ENCODE measurements at places on chromosomes 12 and 14.

DNA sequence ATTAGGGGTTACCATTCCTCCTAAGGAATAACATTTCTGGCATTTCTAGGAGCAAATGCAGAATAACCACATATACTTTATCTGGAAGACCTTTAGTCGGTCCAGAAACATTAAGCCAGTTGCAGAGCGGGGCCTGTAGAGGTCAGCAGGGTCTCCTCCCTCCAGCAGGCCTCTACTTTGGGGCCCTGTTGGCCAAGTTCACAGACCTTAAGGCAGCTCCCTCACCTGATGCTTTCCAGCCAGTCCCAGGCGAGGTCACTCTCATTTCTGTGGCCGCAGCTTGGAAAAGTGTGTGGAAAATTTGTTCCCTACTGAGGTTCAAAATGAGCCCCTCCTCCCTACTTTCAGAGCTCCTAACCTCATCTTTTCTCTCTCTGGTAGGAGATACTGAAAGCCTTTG is 74.1 kb downstream of the ESR2 start:
- no peak for DNase-seq

DNA sequence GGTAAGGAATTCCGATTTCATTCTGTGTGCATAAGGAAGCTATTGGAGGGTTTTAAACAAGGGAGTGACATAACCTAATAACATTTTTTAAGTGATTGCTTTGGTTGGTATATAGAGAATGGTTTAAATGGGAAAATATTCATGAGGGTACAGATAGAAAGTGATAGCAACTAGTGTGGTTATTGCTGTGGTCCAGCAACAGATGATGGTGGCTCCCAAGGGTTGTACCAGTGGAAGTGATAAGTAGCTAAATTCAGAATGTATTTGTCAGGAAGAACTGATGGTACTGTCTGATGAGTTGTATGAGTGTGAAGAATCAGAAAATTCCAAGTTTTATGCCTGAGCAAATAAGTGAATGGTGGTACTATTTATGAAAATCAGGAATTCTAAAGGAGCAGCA is 2.6 kb upstream of the CNOT2 start:
- DNase-seq = no peak

GRCh38 chr14:96303981-96304380 is 48.0 kb downstream of the BDKRB1 start:
- DNase-seq = no peak

DNA sequence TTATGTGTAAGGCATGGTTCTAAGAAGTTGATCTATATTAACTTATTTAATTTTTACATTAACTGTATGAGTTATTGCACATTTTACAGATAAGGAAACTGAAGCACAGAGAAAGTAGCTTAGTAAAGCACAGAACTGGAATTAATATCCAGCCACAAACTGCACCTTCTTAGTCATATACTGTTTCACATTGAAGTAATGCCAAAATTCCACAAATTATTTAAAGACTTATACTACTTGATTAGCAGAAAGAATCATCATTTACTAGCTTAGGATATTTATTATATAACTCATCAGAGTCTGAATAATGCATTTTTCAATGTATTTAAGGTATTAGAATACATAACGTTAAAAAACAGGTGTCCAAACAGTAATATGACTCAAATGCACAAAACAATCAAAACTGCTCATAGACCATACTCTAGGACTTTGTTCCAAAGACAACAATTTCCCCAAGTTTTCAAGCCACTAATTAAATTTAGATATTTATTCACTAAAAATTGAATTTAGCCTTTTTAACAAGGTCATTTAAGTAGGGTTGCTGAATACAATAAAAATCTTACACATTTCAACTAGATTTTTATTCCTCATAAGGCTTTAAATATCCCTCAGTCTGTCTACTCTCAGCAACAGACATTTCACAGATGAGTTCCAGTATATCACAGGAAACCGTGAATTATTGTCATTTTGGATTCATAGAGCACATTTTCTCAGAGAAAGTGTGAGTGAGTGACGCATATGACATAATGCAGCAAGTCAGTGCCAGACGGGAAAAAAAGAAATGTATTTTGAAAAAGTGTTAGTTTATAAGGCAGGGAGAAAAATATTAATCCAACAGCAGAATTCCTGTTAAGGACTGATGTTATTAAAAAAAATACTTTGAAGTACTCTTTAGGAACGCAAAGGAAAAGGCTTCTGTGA is 782.5 kb downstream of the TMTC2 start:
- DNase-seq = no peak

GRCh38 chr12:8906266-8907180 is 7.8 kb upstream of the PHC1 start:
- no peak for DNase-seq

DNA sequence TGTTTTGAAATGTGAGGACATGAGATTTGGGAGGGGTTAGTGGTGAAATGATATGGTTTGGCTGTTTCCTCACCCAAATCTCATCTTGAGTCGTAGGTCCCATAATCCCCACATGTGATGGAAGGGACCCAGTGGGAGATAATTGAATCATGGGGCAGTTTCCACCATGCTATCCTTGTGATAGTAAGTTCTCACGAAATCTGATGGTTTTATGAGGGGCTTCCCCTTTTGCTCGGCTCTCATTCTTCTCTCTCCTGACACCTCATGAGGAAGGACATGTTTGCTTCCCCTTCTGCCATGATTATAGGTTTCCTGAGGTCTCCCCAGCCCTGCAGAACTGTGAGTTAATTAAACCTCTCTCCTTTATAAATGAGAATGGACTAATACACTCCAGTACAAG is 18.0 kb downstream of the GALNT6 start:
- DNase-seq = no peak

GRCh38 chr12:107788281-107788680 is 13.8 kb downstream of the ASCL4 start:
- no peak for DNase-seq

DNA sequence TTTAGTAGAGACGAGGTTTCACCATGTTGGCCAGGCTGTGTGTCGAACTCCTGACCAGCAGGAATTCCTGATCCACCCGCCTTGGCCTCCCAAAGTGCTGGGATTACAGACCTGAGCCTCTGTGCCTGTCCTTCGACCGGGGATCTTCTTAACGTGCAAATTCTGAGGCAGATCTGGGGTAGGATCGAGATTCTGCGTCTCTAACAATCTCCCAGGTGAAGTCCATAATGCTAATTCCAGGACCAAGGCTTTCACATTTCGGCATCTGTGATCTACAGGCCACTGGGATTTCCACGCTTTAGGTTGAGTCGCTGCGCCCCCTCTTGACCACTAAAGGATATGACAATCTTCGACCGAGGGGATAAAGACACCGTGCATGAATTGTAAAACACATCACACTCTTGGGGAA is 24.8 kb downstream of the FOS start:
- peak; percentile 85 for DNase-seq

GRCh38 chr14:91732859-91733477 is 1.1 kb upstream of the CATSPERB start:
- DNase-seq = peak; percentile 32

DNA sequence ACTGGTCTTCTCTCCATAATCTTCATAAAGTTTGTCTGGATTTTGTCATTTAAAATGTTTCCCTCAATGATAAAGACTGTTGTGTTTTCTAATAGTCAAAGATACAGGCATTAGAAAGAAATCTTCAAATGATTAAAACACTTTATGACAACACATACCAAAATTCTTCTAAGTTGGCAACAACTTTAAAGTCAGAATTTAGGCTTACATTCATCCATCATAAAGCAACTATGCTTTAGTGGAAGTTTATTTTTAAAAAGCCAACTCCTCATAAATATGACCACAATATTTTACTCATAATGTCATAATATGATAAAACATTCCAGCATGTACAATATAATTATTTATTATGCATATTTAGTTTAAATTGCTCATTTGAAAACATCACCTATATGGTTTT is 17.2 kb upstream of the CCER1 start:
- no peak for DNase-seq

DNA sequence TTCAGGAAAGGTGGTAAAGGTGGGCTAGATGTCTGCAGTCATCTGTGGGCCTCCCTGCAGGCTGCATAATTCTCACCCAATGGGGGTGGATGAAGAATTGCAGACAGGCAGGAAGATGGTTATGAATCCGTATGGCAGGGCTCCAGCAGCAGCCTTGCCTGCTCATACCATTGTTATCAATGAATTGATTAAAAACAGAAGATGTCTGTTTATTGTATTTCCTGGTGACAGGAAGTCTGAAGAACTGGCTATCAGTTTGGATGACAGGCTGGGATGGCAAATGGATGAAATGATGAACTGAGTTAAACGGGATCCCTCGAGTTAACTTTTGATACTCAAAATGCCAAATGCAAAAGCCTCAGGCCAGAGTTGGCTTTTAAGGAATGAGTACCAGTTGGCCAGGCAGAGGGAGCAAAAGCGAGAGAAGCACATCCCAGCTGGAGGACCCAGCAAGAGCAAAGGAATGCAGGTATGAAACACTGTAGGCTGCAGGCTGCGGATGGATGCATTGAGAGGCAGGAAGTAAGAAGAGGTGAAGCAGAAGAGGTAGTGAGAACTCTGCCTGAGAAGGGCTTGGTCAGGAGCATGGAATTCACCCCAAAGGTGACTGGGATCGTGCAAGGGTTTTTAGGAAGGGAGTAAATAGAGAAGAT is 550.0 kb upstream of the TBX3 start:
- DNase-seq = peak; percentile 20

DNA sequence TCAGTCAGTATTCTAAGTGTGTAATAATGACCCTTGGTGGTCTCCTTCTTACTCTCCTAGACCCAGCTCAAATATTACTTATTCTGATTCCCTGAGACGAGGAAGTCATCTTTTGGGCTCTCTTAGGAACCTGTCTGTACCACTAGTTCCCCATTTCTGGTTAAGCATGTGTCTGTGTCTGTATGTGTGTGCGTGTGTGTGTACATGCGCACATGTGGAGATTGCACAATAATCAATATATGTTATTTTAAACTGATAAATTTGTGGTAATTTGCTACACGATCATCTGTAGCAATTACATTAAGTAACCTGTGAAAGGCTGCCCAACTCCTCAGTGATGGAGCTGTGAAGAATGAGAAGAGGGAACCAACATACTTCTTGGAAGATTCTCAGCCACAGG is 132.2 kb downstream of the ASCL4 start:
- DNase-seq = no peak

DNA sequence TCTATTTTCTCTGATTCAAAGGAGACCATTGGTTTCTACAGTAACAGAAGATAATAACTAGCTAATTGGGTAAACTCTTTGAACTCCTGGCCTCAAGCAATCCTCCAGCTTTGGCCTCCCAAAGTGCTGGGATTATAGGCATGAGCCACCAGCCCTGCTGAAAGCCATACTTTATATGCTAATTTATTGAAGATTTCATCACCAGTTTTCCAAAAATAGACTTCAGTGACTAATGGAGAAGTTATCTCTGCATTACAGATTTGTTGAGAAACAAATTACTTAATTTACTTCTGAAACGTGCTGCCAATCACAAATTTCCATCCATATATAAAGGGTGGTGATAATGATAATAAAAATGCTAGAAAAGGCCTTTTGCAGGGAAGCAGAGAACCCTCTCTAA is 1758.1 kb upstream of the SEL1L start:
- peak; percentile 22 for DNase-seq

DNA sequence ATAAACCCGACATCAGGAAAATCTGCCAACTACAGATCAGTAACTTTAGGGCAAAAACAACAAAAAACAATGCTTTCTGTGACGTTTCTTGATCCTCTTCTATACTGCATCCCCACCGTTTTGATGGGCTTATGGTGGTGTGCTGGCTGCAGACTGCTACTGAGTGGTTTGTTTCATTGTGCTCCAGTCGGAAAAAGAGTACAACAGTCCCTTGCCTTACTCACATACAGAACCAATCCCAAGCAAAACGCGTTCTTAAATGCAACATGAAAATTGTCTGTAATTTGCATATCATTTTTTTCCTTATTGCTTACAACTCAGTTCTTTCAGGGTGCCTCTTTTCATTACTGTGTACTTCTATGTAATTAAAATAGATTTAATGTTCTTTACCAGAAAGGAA is 2.3 kb downstream of the ETV6 start:
- DNase-seq = no peak

- DNase-seq = no peak
These were observed 1.2 kb downstream of the ATF7 start for GRCh38 chr12:53624956-53625355.

GRCh38 chr12:116859079-116859478 is 22.2 kb downstream of the HRK start:
- no peak for DNase-seq

DNA sequence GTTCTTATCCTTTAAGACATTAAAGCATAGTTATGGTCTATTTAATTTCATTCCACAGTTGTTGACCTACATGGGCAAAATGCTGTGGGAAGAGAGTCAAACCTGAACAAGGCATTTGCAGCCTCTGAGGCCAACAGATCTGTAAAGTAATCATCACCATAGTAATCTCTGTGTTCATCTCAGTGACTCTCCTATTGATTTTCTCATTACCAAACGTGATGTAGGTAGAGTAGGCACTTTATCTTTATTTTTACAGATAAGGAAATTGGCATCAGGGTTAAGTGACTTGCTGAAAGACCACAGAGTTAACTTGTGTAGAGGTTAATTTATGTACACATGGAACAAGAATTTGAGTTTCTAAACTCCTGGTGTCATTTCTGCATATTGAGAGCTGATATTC is 203.0 kb downstream of the ESR2 start:
- DNase-seq = no peak

GRCh38 chr12:53980104-53980801 is 4.7 kb upstream of the HOXC10 start:
- DNase-seq = peak; percentile 80

GRCh38 chr12:129215556-129215955 is 362.3 kb downstream of the GLT1D1 start:
- no peak for DNase-seq

DNA sequence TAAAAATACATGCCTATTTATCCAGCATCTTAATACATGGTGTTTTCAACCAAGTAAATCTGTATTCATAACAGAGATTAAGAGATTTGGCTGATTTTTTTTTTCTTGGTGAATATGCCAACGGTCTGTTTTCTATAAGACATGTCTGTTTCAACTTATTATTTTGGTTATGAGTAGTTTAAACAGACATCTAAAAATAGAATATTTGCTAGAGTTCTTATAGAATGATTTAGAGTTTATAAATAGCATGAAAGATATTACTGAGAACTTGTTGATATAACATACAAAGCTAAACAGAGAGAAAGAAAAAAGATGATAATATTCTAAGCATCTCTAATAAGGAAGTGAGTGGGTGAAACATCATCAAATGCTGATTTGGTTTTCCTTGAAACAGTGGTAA is 199.9 kb downstream of the CCDC91 start:
- DNase-seq = peak; percentile 1

DNA sequence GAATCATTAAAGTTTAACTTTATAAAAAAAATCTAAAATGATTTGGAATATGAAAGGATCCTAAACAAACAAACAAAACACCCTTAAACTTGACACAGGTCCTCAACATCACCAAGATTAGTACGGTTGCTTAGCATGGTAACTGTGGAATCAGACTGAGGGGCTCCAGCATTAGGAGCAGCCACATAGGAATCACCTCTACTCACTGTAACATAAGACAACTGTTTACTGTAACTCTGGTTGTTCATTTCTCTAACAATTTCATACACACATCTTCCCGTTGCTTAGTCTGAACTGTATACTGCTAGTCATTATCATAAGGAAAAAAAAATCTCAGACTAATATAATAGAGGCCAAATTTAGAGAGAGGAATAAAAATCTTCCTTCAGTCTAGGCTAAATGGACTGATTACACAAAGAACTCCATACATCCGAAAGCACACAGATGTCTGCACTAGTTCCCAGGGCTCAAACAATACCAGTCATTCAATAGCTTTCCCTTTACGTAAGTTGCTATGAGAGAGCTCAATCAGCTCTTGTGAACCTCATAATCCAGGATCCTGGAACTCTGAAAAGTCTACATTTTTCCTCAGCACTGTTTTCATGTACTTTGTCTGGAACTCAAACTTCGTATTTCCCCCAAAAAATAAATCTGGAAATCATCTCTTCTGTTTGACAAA is 26.0 kb downstream of the LRP6 start:
- DNase-seq = peak; percentile 21
